ENCODE measurements at places on chromosomes 1 and 21.

GRCh38 chr1:157090196-157090647 is 9.4 kb downstream of the ETV3L start:
- peak; percentile 38 for DNase-seq

DNA sequence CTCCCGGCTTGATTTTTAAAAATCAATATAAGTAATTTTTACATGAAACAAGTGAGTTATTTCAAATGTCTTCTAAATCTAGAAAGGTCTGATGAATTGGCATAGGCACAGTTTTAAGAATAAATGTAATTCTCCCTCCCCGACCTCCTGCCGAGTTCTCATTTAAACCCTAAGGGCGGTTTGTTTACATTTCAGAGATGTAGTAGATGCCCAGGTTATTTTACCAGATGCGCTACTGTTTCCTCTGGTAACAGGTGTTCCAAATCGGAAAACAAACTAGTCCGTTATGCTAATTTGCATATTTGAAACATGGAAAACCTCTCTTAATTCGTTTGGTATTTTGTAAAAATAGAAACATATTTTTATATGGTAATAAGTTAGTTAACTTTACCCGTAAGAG is 53.8 kb upstream of the CFAP126 start:
- DNase-seq, result no peak

- DNase-seq, result peak; percentile 62
Observed at GRCh38 chr1:155174324-155175280, 953 bp downstream of the TRIM46 start.

GRCh38 chr1:178942285-178943198 is 71.7 kb upstream of the ANGPTL1 start:
- DNase-seq, result no peak

- no peak for DNase-seq
Observed at GRCh38 chr1:13817906-13818305, 117.9 kb downstream of the PRDM2 start.

DNA sequence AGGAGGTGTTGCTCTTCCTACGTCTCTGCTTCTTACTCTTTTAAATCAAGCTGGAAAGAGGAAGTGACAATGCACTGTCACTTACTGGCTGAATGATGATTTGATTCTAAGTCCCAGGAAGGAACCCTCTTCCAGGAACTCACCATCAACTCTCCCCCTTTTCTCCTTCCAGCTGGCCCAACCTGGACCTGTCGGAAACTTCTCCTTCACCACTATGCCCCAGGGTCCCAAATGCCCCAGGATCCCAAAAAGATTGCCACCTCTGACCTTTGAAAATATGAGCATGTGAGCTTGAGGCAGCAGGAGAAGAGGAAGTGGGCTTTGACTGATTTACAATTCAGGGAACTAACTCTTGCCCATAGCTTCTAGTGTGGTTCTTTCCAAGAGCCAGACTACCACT is 5.3 kb upstream of the ADAMTS5 start:
- DNase-seq, result no peak

DNA sequence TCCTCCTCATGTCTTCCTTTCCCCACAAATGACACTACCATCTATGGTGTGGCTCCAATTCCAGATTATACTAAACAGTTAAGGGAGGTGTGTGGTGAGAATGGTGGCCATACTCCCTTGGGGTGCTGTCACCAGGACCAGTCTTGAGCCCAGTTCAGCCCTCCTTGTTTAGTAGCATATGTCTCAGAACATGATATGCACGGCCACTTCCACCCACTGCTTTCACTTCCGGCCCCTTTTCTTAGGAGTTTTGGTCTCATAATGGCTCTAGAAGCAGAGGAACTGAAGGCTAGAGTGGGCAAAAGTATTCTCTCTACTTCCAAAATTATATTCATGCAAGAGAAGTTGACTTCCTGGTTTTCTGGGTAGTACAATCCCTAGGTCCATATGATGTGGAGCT is 45.3 kb upstream of the CACNA1E start:
- no peak for DNase-seq

- peak; percentile 81 for DNase-seq
Observed at GRCh38 chr1:58874757-58875755, 91.2 kb upstream of the JUN start.

GRCh38 chr1:247288341-247288740 is 32.5 kb downstream of the VN1R5 start:
- DNase-seq, result no peak

DNA sequence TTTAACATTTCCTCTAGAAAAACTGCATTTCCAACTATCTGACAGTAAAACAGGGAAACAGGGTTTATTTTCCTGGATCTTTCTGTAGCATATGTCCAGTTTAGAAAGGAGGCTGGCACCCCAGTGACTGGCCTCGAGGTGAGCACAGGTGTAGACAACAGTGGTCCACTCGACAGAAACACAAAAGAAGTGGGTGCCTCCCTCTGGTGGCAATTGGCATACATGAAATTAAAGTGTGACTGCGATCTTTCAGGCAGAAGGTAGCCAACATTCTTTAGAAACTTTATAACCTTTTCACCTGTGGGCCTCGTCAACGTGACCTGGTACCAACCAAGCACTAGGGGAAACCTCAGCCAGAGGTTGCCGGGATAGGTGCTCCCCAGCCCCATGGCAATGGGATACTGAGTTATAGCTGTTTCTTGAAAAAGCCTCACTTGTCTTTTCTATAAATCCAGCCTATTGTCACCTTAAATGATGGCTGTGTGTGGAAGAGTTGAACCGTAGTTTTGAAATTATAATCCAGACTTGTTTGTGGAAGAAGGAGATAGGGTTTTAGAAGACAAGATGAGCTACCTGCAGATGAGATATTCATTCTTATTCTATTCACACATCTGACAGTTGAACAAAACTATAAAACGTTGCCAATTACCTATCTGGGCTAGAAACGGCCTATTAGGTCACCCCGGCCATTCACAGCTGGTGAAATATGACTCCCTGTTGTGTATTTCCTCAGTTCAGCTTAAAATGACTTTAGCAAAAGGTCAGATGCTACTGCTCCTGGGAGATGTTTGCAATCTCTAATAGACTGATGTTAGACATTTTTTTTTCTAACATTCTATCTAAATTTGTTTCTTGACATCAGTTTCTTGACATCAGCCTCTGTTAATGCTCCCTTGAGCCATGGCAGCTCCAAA is 44.3 kb downstream of the PCP4 start:
- no peak for DNase-seq

GRCh38 chr1:173405281-173405680 is 71.9 kb upstream of the PRDX6 start:
- DNase-seq, result no peak

- no peak for DNase-seq
Observed at GRCh38 chr1:167412072-167412471, 106.3 kb downstream of the CD247 start.

- no peak for DNase-seq
Observed at GRCh38 chr1:153422450-153423068, 6.2 kb downstream of the S100A7A start.

- DNase-seq, result no peak
Observed at GRCh38 chr1:195948123-195948895, 659.9 kb downstream of the KCNT2 start.

DNA sequence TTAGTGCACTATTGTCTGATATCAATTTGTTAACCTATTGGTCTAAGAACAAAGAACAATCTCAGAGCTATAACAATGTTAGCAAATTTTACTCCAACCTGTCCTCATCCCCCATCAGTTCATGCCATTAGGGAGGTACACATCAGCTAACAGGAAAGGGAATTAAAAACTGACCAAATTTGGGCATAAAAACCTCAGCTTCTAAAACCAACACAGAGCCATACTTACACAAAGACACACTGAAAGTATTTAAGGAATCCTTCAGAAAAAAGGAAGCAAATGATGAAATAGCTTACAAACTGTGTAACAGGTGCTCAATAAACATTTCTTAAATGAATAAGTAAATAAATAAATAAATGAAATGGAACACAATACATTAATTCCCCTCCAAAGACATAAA is 89.2 kb downstream of the TTLL7 start:
- no peak for DNase-seq

- no peak for DNase-seq
Observed at GRCh38 chr1:236348071-236348470, 46.0 kb upstream of the EDARADD start.

DNA sequence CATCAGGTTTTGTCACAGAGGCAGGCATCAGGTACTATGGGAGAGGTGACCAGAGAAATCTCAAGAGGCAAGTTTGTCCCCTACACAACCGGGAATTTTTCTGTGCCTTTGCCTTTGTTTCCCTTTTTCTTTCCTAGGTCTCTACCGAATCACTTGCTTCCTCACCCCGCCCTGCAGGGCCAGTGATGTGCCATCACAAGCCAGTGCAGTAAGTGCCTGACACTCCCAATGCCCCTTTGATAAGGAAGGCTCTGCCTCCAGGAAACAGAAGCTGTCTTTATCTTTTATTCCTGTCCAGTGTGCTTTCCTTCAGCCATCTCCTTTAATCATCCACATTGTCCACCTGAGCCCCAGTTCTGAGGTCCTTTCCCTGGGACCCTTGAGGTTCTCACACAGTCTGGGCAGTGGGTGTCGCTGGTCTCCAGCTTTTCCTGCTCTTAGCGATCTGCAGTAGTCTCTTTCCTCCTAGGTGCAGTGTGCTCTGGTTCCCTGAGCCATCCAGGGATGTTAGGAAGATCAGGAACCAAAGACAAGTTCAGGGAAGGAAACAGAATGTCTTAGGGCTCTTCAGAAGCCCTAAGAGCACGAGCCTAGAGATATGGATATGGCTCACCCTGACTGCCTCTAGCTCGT is 36.6 kb downstream of the GJA5 start:
- DNase-seq, result no peak

DNA sequence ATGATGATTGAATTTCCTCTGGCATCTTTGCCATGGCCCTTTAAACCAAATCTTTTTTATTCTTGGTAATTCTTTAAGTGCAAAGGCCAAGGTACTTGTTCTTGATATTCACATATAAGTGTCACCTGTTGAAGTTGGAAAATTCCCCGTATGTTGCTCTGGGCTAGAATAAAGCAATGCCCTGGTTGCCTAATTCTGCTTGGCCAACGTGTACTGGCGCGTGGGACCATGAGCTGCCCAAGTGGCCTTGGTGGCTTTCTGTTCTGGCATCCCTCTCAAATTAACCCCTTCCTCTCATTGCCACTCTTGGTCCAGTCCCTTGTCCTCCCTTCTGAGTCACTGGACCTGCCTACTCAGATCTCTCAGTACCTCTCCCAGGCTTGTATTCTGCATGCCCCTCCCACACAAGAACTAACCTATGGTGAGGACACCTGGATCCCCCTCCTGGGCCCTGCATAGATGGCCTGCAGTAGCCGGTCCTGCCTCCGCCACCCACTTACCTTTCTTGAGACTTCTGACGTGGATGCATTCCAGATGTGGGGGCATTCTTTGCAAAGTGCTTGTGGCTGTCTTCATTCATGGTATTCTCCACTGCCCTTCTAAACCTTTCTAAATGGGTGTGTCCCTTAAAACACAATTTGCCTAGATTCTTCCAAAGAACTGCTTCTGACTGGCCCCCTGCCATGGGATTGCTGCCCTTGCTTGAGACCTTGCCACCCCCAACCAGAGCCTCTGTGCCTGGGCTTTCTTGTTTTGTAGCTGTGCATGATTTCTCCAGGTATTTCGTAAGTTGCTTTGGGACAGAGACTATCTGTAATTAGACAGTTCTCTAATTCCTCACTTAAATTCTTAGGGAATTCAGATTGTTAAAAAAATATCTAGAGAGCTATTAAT is 152.4 kb downstream of the GALNT2 start:
- DNase-seq, result no peak

DNA sequence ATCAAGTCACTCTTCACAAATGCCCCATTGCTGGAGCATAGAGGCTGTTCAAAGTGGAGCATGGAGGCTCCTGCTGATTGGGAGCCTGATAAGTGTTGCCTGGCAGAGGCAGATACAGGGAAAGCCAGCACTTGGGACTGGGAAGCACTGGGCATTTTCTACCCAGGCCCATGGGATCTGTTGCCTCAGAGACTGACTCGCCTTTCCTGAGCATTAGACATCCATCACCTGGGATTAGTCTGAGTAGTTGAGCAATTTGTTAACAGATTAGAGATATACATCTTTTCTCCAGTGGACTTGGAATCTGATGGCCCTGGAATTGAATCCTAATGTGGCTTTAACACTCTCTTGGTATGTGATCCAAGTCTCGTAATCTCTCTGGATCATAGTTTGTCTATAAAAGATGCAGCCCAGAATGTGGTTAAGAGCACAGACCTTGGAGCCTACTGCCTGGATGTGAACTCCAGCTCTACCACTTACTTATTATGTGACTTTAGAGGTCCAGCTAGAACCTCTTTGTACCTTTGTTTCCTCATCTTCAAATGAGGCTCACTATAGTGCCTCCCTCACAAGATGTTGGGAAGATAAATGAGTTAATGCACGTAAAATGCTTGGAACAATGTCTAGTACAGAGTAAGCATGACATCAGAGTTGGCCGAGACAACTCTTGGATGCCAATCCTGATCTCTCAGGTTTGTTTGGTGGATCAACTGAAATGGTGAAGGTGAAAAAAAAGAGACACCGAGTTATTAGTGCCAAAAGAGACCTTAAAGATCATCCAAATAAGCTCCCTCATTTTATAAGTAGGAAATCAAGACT is 38.3 kb upstream of the NRDC start:
- DNase-seq, result no peak

- DNase-seq, result no peak
Observed at GRCh38 chr1:116938216-116938615, 28.5 kb downstream of the PTGFRN start.

- no peak for DNase-seq
Observed at GRCh38 chr1:44113095-44113609, 5.5 kb upstream of the KLF17 start.

DNA sequence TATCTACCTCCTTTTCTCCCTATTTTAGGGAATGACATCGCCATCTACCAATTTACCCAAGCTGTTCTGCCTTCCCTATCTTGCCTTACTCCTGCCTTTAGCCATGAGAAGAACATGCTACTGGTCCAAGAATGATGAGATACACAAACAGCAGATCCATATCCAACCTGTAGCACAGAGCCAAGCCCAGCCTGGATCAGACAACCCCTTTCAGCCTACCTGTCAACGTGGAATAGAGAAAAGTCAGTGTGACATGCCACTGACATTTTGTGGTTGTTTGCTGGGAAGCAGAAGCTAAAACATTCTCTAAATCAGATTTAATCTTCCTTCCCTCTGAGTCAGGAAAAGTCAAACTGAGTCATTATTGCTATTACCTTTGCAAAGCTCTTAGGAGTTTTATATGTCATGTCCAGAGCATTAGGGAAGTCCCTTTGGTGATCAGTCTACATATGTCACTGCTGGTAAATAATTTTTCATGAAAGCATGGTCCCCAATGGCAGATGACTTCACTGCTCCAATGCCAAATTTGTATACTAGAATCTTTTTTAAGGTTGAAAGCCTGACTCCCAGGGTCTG is 143.1 kb downstream of the TPR start:
- DNase-seq, result no peak

DNA sequence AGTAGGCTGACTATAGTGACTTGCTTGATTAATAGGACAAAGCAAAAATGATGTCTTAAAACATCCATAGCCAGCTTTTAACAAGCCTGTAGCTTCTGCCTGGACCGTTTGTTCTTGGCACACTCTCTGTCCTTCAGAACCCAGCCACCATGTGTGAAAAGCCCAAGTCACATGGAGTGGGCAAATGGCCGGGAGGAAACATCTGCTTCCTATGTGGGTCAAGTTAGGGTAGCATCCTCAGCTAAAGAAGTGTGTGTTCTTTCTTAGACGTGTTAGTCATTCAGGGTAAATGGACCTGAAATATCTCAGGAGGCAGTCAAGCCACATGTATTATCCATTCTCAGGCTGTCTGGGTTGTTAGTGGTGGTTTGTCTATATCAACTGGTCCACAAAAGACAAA is 23.4 kb downstream of the RD3 start:
- DNase-seq, result no peak
